ENCODE measurements at places on chromosomes 6 and 20.

DNA sequence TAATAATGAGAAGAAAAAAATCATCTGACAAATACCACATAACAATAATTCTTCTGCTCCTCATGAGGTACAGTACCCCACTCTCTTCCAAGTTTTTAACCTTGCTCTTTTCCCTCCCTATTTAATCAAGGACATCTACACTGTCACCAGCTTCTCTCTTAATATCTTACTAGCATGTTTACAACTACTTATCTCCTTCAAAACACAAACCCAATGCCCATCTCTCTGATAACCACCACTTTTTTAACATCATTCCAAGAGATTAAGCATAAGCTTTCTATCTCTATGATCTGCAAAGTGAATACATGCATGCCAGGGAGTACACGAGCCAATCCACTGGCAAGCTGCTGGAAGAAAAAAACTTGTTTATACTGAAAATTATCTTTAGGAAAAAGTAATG lies 10.3 kb downstream of the CEP85L start:
- DNase-seq = no peak

- peak; percentile 97 for DNase-seq
These were observed at the start of gene CASS4 for GRCh38 chr20:56411759-56412472. Gene CASS4, plus strand, starts transcription at chr20:56412260. Its CDS starts 199 bp downstream, at chr20:56412459.

- no peak for DNase-seq
These were observed 22.7 kb downstream of the COL11A2 start for GRCh38 chr6:33169291-33170175.

DNA sequence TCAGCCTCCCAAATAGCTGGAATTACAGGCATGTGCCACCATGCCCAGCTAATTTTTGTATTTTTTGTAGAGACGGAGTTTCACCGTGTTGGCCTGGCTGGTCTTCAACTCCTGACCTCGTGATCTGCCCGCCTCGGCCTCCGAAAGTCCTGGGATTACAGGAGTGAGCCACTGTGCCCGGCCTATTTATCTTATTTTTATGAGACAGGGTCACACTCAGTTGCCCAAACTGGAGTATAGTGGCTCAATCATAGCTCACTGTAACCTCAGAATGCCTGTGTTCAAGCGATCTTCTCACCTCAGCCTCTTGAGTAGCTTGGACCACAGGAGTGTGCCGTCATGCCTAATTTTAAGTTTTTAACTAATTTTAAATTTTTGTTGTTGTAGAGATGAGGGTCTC lies 114.4 kb downstream of the JARID2 start:
- no peak for DNase-seq
